ENCODE measurements at places on chromosomes 6 and 20.
A peak's percentile ranks its signal among the peaks of the same experiment; 100 is the strongest.

DNA sequence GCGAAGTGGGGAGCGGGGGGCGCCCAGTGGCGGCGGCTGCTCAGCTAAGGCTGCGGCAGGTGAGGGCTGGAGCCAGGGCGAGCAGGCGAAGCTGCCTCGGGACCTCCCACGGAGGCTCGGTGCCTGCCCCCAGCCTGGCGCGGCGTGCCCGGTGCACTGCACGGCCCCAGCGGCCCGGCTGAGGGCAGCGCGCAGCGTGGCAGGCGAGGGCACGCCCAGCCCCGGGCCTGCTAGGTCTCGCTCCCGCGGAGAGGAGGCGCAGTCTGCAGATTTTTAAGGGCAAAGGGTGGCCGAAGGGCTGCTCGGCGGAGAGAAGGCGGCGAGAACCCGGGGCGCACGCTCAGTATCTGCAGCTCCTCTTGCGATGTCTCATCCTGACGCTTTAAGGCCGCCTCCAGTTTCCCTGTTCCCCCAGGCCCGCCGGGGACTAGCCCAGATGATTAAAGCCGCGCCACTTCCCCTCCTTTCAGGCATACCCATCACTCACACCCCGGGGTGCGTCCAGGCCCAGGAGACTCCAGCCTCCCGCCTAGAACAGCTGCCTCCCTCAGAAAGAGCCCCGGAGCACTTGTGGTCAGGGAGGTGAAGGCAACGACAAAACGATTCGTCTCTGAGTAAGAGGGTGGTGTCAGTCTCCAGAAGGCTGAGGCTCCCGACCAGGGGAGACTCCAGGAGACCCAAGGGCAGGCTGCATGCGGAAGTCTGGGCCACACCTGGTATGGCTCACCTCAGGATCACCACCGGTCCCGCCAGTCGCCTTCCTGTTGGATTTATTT is at the start of gene FERMT1:
Gene FERMT1 (minus strand): TSS at position 158 of the 776 bp plus-strand sequence. CDS start 3,476 bp downstream, outside the sequence.
- DNase-seq: peak; percentile 70

DNA sequence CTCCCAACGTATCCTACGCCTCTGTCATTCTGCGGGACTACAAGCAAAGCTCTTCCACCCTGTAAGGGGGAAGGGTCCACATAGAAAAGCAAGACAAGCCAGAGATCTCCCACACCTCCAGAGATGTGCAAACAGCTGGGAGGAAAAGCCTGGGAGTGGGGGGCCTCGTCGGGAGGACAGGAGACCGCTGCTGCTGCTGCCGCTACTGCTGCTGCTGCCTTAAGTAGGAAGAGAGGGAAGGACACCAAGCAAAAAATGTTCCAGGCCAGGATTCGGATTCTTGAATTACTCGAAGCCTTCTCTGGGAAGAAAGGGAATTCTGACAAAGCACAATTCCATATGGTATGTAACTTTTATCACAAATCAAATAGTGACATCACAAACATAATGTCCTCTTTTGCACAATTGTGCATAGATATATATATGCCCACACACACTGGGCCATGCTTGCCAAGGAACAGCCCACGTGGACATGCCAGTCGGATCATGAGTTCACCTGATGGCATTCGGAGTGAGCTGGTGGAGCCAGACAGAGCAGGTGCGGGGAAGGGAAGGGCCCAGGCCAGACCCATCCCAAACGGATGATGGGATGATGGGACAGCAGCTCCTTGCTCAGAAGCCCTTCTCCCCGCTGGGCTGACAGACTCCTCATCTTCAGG is 108.8 kb upstream of the RAB32 start:
- no peak for DNase-seq

- DNase-seq: peak; percentile 67
Observed at GRCh38 chr6:35691027-35691824, 2.5 kb upstream of the FKBP5 start.

GRCh38 chr6:19925533-19925932 is 88.4 kb downstream of the ID4 start:
- DNase-seq: no peak

DNA sequence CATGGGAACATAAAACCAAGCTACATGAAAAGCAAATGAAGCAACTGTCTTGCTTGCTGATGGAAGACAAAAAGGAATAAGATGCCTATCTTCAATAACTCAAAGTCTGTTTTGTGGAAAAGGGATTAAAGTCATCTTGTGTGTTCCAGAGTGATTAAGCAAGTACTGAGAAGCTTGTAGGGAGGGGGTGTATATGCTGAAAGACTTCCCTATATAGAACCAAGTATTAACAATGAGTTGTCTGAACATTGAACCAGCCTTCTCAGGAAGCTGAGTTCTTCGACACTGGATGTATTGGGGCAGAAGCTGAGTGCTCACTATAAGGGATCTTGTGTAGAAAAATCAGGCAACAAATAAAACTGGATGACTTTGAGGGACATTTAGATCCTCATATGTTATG is 451.8 kb downstream of the CD83 start:
- peak; percentile 8 for DNase-seq

DNA sequence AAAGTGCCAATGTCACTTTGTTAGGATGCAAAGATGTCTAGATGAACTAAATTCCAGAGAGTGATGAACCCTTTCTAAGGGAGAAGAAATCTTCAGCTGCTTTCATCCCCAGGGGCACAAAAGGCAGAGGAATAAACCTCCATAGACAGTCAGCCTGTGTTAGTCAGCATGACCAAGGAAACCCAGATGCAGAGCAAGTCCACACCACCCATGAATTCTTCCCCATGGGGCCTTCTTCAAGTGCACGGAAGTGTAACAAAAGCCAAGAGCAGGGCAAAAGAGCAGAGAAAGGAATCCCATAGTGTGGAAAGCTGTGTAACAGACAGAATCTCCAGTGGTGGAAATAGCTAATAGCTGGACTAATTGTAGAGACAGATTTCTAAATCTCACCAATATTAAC is 50.0 kb downstream of the DCDC2 start:
- DNase-seq: no peak

GRCh38 chr20:50569864-50570836 is 60.0 kb downstream of the PTPN1 start:
- peak; percentile 86 for DNase-seq

DNA sequence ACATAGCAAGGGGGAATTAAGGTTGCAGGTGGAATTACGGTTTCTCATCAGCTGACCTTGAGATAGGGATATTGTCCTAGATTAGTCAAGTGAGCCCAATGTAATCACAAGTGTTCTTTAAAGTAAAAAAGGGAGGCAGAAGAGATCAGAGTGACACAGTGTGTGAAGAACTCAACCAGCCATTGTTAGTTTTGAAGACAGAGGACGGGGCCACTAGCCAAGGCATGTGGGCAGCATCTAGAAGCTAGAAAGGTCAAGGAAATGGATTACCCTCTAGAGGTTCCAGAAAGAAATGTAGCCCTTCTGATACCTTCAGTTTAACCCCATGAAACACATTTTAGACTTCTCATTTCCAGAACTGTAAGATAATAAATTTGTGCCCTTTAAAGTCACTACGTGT is 18.5 kb upstream of the TSPYL1 start:
- DNase-seq: no peak

DNA sequence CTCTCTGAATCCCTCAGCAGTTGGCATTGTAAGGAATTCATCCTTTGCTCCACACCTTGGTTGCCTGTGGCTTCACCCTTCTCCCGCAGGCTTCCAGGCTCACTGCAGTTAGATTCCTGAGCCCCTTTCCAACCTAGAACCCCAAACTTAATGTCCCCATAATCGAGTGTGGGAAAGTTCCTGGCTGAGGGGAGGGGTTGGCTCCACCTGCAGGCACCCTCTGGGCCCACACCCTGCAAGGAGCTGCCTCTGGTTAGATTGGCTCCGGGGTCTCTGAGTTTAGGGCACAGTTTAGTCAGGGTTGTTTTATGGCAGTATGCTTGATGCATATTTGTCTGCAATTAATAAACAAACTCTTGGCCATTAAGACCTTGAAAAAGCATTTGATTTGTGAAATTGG is 63.4 kb downstream of the MTHFD1L start:
- DNase-seq: peak; percentile 8

- DNase-seq: no peak
Observed at GRCh38 chr6:10824297-10824696, 14.0 kb downstream of the MAK start.

- DNase-seq: peak; percentile 78
Observed at GRCh38 chr20:31822421-31823330, 3.5 kb downstream of the MYLK2 start.

DNA sequence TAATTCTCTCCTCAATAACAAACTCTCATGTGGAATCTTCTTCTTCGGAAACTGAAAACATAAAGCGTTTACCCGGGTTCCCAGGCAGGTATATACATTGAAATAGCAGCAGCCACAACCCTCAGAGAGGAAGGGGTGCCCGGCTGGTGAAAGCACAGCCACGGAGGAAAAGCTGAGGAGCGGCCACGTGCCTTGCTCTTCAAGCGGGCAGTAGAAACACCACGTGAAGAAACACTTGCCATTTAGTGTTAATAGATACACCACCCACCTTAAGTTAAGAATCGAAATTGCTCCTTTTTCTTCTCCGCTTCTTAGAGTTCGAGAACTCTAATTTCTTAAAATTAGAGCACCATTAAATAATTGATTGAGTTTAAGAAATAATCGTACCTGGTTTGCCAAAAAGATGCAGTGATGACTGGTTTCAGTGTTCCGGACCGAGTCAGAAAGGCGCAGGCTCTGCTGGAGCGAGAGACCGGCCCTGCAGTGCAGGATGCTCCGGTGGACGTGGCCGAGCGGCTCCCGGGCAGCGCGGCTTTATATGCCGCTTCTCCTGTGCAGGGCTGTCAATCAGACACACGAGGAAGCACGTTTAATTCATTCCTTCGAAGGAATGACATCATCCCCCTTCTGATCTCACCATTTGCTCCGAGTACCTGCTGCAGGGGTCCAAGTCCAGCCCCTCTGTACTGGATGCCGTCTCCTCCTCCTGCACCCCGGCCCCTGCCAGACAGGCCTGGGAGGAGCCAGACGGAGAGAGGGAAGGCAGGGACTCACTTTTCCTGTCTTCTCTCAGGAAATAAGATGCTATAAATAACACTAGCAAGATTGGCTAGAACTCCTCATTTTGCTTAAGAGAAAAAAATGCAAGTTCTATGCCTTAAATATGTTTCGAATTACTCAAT is at the start of gene THBS2:
Gene THBS2 (minus strand): TSS at position 510 of the 902 bp plus-strand sequence. CDS start 3,062 bp downstream, outside the sequence.
- DNase-seq: no peak

DNA sequence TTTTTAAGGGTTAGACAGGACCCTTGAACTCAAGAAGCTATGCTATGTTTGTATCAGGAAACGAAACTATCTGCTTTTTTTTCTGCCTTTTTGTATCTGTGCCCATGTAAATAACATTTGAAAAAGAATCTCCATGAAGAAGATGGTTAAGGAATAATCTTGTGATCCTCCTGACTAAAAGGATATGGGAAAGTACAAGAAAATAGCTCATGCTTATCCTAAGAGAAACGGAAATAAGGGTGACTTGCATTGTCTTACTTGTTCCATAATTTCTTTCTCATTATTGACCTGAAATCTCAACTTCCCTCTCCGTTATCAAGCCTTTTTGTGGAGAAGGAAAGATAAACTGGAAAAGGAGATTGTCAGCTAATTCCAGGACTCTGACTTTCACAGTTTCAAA is 5.9 kb upstream of the CFAP206 start:
- no peak for DNase-seq

- DNase-seq: peak; percentile 62
Observed at GRCh38 chr20:25076731-25077609, 5.0 kb downstream of the VSX1 start.

DNA sequence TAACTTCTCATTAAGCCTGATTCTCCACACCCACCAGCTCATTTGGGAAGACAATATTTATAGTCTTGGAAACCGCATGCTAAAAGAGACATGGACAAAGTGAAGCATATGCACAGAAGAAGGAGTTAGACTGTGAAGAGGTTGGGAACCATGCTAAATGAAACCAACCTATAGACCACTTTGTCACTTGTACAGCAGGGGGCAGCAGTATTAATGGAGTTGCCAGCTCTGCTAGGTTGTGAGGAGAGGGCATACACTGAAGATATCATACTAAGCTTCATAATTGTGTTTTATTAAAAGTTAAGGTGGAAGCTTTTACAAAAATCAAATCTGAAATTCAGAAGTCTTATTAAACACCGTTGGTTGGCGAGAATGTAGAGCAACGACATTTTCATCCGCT is 38.3 kb upstream of the HMGCLL1 start:
- DNase-seq: peak; percentile 47

DNA sequence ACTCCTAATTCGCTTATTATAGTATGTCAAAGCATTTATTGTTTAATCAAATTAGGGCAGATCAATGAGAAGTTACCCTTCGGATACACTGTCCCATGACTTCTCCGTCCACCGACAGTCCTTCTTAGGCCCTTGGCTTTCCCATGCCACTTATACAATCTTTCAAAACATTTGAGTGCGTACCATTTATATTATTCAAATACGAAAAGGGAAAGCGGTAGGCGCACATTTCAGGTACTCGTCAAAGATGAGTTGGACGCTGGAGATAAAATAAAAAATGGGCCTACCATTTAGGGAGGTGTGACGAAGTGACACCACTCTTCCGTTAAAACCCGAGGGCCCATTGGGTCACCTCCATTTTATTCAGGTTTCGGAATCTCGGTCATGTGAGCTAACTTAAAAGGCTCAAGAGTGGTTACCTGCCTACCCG is 542 bp upstream of the AFG1L start:
- no peak for DNase-seq

GRCh38 chr6:142764311-142764710 is 180.7 kb downstream of the HIVEP2 start:
- DNase-seq: no peak

DNA sequence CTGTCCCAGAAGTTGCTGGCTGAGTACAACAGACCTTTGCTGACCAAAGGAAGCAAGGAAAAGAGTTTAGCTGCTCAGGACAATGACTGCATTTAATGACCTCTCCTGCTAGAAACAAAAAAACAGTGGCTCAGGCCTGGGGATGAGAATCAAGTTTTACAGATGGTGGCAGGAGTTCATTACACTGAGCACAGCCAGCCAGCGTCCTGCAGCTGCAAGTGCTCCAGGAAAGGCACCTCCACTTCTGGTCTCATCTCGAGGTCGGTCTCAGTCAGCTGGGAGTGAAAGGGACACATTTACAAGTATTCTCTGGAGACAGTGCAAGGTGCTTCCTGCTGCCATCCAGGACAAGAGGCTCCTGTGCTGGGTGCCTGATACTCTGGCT is 362.7 kb downstream of the THBS2 start:
- DNase-seq: no peak

DNA sequence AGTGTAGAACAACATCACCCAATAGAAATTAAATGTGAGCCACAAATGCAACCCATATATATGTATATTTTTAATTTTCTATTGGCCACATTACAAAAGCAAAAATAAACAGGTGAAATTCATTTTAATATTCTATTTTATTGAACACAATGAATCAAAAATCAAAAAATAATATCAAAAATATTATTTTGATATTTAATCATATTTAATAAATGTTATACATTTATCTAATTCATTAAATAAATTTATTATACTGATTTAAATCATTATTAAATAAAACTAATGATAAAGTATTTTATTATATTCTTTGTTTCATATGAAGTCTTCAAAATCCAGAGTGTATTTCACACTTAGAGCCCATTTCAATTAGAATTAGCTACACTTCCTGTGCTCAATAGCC is 98.4 kb upstream of the MANEA start:
- DNase-seq: no peak

GRCh38 chr6:113591896-113592827 is 265.0 kb upstream of the MARCKS start:
- DNase-seq: peak; percentile 25

- DNase-seq: peak; percentile 60
Observed at GRCh38 chr6:43455531-43456428, at the start of gene DLK2. Gene DLK2, minus strand, starts transcription at chr6:43455548. Its CDS starts 723 bp downstream, at chr6:43454825.

Measured in hematopoietic multipotent progenitor cell treated with erythropoietin and hydrocortisone succinate and interleukin-3 and kit ligand, for 6 days (in vitro differentiated cells).